Activated CD8-positive, alpha-beta T cell treated with anti-CD3 and anti-CD28 coated beads, Interleukin-2, amount 10 ng/mL, durations not matched to agents 7 days and 5 days (primary cell): ENCODE measurements at places on chromosomes 12 and 14. TPM values are rescaled to one million over a fixed set of nuclear protein-coding genes. Genes with fewer than 3 reads are reported as not detected.

GRCh38 chr12:113239811-113240331, 18.6 kb downstream of the TPCN1 start:
- H3K4me3 ChIP-seq: no peak overlapping the region
- peaks cover 2% of the 10 kb centered on the region for H3K4me1 ChIP-seq
- H3K36me3 ChIP-seq: peaks cover 5% of the 10 kb centered on the region
- no peak for DNase-seq
- H3K27me3 ChIP-seq: no peaks in the 10 kb centered on the region

EXOC3L4 gene
- not detected for total RNA-seq

DNA sequence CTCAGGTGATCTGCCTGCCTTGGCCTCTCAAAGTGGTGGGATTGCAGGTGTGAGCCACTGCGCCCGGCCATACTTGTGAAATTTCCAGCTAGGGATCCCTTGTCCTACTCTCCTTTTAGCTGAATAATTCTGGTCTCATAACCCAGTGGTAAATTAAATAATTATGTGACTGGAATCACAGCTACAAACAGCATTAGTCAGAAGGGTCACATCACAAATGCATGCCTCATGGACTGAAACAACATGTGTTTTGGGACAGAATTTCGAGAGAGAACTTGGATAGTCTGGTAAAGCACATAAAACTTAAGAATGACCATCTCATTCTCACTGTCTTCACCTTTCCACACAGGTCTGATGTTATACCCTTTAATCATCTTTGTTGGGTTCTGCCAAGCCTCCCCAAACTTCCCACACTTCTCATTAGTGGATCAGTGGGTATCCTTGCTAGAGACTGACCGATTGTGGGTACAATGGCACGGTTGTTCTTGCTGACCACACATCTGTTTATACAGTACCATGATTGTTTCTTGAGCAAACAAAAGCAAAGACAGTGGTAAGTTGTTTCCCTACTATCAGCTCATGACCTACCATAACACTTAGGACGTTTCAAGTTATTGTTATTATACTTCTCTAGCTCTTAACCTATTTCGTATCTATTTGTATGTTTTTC, 5.1 kb downstream of the GPRC5D start:
- H3K4me3 ChIP-seq: no peak overlapping the region
- H3K36me3 ChIP-seq: no peaks in the 10 kb centered on the region
- DNase-seq: no peak

DNA sequence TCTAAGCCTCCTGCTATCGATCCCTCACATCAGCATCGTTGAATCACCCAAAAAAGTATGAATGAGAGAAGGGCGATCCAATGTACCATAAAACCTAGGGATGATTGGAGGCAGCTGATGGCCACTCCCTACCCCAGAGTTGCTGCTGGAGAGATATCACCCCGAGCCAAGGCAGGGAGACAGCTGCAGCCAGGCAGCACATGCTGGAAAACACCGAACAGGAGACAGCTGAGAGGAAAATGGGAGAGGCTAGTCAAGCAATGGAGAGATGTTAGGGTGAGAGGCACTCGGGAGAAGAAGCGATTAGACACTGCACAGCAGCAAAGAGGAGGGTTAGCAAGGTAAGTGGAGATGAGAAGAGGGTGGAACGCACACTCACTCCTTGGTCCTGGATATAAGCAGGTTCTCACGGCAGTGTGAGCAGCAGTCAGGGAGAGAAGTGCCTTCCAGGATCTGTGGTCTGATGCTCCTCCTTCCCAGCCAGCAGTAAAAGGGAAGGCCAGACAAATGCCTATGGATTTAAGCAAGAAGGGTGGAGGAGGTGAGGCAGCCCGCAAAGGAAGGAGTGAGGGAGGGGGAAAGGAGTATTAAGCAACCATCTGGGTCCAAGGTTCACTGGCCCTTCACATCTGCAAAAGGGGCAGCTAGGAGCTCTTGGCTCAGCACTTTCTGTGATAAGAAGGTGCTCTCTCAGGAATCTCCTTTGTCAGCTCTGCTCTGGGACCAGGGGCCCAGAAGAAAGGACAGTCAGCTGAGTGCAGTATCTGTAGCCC, at the start of gene SLC7A7:
Gene SLC7A7, minus strand, starts transcription at position 495 of the 773 bp plus-strand sequence. CDS start 2,037 bp downstream, outside the sequence.
- no peak within 1 kb of the TSS for H3K4me3 ChIP-seq
- H3K36me3 ChIP-seq: no peaks in the 10 kb centered on the region
- DNase-seq: no peak
- H3K27me3 ChIP-seq: peaks cover 14% of the 10 kb centered on the region
- H3K4me1 ChIP-seq: peaks cover 22% of the 10 kb centered on the region

GRCh38 chr12:74747305-74747704, 209.7 kb downstream of the ATXN7L3B start:
- DNase-seq: no peak
- no peaks in the 10 kb centered on the region for H3K4me1 ChIP-seq
- no peaks in the 10 kb centered on the region for H3K27me3 ChIP-seq
- H3K36me3 ChIP-seq: no peaks in the 10 kb centered on the region
- no peak overlapping the region for H3K4me3 ChIP-seq
- H3K27ac ChIP-seq: no peak overlapping the region

- H3K36me3 ChIP-seq: peaks cover 17% of the 10 kb centered on the region
- H3K27me3 ChIP-seq: no peaks in the 10 kb centered on the region
- no peak for DNase-seq
- H3K4me3 ChIP-seq: no peak overlapping the region
- H3K27ac ChIP-seq: no peak overlapping the region
Observed at GRCh38 chr12:122348505-122348904, 74.0 kb downstream of the CLIP1 start.

- no peak overlapping the region for H3K27ac ChIP-seq
- no peaks in the 10 kb centered on the region for H3K27me3 ChIP-seq
- DNase-seq: no peak
- H3K36me3 ChIP-seq: peaks cover 3% of the 10 kb centered on the region
- peaks cover 22% of the 10 kb centered on the region for H3K4me1 ChIP-seq
Observed at GRCh38 chr14:103533999-103534575, 5.1 kb downstream of the TRMT61A start.

GRCh38 chr14:101893759-101894158, 70.6 kb upstream of the DYNC1H1 start:
- no peak overlapping the region for H3K27ac ChIP-seq
- H3K27me3 ChIP-seq: no peaks in the 10 kb centered on the region
- peaks cover 67% of the 10 kb centered on the region for H3K36me3 ChIP-seq
- DNase-seq: no peak

DNA sequence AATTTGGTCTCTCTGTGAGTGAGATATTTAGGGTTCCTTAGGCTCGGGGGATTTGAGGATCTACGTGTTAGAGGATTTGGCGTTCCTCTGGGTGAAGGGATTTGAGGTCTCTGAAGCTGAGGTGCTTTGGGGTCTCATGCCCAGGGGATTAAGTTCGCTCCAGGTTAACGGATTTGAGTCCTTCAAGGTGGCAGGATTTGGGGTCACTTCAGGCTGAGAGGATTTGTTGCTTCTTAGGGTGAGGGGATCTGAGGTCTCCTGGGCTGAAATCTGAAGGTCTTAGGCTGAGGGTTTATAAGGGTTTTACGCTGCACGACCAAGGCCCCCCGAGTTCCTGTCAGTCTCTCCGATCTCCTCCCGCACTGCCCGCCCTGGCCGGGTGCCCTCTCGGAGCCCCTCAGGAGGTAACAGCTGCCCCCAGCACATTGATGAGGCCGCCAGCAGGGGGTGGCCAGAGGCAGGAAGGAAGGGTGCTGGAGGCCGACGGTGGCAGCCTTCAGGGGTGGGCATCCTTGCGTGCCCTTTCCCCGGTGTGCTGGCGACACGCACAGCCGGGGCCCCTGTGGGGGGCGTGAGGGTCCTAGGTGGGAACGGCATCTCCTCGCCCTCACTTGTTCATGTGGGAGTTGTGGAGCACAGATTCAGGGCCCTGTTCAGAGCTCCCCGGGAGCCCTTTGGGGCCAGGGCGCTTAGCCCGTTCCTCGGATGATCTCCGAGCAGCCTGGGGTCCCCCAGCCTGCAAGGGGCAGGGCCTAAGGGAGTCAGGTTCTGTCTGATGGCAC, 14.3 kb downstream of the CEP170B start:
- H3K4me3 ChIP-seq: no peak overlapping the region
- no peaks in the 10 kb centered on the region for H3K27me3 ChIP-seq
- no peak overlapping the region for H3K27ac ChIP-seq
- DNase-seq: no peak
- no peaks in the 10 kb centered on the region for H3K4me1 ChIP-seq
- H3K36me3 ChIP-seq: no peaks in the 10 kb centered on the region

DNA sequence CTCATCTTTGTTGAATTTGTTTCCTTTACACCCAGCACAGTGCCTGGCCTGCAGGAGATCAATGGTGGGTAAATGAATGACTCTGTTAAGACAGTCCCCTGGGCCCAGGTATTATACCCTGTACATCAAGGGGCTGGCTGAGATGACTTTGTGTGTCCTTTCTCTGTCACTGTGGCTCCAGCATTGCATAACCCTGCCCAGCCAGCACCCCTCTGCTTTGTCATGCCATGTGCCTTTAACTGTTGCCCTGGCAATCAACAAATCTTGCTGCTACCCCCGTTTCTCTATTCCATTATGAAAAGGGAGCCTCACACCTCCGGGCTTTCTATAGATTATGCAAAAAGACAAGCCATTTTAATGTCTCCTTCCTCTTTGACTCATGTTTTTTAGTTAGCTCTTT, 7.6 kb upstream of the FLVCR2 start:
- H3K27me3 ChIP-seq: no peaks in the 10 kb centered on the region
- H3K36me3 ChIP-seq: no peaks in the 10 kb centered on the region
- no peak for DNase-seq
- peaks cover 23% of the 10 kb centered on the region for H3K4me1 ChIP-seq

GRCh38 chr12:122097927-122098756, 19.6 kb downstream of the MLXIP start:
- no peak for DNase-seq
- H3K27me3 ChIP-seq: no peaks in the 10 kb centered on the region
- H3K4me1 ChIP-seq: peaks cover 59% of the 10 kb centered on the region

SLC35F4 gene
- total RNA-seq: not detected

GRCh38 chr12:130118181-130118580, 44.1 kb upstream of the FZD10 start:
- H3K27me3 ChIP-seq: peaks cover 3% of the 10 kb centered on the region
- DNase-seq: no peak
- no peaks in the 10 kb centered on the region for H3K36me3 ChIP-seq
- H3K27ac ChIP-seq: no peak overlapping the region
- no peaks in the 10 kb centered on the region for H3K4me1 ChIP-seq
- H3K4me3 ChIP-seq: no peak overlapping the region

DNA sequence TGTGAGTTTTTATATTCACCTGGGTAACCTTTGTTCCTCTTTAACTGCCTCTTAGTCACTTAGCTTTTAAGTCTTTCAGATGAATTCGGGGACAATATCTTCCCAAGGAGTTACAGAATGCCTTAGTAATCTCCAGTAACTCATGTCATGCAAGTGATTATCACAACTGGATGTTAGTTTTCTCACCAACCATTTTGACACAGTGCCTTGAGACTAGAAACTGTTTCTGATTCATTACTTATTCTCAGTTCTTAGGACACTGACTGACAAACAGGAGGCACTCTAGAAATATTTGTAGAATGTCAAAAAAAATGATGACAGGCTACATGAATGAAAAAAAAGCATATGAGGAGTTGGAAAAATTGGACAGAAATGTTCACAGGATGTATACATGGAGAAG, 335.1 kb downstream of the ACSS3 start:
- no peaks in the 10 kb centered on the region for H3K36me3 ChIP-seq
- no peaks in the 10 kb centered on the region for H3K4me1 ChIP-seq
- no peaks in the 10 kb centered on the region for H3K27me3 ChIP-seq
